ENCODE measurements at places on chromosomes 3 and 15.

DNA sequence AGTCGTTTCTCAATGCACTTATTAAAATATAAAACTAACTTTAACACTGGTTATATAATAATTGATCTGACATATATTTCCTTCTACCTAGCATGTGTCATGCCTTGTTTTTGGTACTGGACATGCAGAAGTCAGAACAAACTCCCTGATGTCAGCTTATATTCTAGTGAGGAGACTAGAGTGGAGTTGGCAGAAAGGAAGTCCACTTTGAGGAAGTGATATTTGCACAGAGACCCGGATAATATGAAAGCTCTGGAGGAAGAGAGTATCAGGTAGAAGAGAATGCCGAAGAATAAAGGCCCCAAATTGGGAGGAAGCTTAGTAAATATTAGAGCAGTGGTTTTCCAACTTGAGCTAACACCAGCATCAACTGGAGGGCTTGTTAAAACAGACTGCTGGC is 24.6 kb upstream of the ZNF280D start:
- peak; percentile 38 for DNase-seq

DNA sequence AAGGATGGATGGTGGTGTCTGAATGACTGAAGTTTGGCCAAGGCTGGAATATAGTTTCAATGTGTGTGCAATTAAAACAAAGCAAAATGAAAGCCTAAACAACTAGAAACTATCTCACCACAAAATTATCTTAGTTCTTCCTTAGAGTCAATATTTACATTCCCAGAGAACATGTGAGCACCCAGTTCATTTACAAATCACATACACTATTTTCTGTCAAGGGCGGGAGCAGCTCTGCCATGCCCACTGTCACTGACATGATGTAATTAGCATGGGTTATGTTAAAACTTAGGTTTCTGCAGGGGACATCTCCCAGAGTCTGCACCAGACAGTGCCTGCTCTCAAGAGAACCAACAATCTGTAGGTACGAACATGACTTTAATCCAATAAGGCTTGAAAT is 65.0 kb downstream of the PDZRN3 start:
- DNase-seq: no peak

GRCh38 chr3:29537889-29538609 is 257.2 kb downstream of the RBMS3 start:
- DNase-seq: no peak

DNA sequence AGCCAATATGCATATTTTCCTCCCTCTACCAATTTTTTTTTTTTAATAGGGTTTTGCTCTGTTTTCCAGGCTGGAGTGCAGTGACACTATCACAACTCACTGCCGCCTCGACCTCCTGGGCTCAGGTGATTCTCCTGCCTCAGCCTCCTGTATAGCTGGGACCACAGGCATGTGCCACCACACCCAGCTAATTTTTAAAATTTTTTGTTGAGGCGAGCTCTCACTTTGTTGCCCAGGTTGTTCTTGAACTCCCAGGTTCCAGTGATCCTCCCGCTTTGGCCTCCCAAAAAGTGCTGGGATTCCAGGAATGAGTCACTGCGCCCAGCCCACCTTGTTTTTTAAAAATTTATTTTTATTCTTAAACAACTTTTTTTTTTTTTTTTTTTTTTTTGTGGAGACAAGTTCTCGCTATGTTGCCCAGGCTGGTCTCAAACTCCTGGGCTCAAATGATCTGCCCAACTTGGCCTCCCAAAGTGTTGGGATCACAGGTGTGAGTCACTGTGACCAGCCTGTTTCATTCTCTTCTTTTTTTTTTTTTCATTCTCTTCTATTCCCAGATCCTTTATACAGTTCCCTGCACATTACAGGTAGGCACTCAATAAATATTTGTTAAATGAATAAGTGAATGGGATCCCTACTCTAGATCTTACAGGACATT is 40.5 kb upstream of the PIK3CB start:
- DNase-seq: no peak

DNA sequence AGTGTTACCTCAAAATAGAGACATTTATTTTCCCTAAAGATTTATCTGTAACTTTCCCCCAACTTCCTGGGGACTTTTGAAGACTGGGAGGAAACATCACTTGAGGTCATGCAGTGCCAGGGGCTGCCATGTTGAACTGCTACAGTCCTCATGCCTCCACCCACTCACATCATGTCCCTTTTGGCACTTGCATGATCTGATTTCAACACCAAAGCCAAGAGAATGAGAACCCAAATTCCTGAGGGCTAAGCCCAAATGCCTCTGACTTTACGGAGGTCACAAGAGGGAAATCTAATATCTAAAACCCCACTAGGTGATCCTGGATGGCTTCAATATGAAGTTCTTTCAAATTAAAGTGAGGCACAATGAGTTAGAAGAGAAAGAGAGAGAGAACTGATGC is 213.1 kb downstream of the NTRK3 start:
- DNase-seq: no peak

DNA sequence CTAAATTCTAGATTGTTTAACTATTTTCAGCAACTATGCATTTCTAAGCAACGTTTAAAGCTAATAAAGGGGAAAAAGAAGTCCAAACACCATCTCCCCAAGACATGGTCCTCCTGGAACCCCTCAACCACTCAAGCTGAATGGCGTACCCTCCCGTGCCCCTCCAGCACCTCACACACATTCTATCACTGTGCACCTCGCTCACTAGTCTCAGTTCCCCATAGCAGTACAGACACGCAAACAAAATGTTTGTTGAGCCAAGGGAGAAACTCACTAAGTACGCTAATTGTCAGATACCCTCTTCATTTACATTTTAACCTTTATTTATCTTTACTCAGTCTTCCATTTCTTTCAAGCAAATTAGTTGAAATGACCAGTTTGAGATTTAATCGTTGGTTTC is 48.8 kb downstream of the ACAP2 start:
- no peak for DNase-seq

GRCh38 chr15:65042776-65043327 is 2.3 kb upstream of the SLC51B start:
- no peak for DNase-seq

GRCh38 chr3:29693863-29694262 is 413.0 kb downstream of the RBMS3 start:
- DNase-seq: no peak

- no peak for DNase-seq
These were observed 462.2 kb upstream of the MDFIC2 start for GRCh38 chr3:70774641-70775040.

DNA sequence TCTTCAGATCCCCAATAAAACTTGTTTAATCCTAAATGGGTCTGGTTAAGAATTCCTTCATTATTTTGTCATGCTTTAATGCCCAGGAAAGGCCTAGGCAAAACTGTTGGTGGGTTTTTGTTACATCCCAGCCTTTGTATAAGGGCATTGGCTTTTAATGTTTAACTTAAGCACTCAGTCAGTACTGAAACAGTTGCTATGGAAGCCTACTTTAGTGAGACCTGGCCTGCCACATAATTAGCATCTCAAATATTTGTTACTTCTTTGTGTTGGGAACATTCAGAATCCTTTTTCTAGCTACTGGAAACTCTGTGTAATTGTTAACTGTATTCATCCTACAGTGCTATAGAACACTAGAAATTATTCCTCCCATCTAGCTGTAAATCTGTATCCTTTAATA is 369.6 kb upstream of the ATP10A start:
- no peak for DNase-seq

GRCh38 chr3:134037168-134037567 is 7.4 kb upstream of the SLCO2A1 start:
- no peak for DNase-seq

GRCh38 chr3:51371943-51372557 is 13.0 kb upstream of the MANF start:
- DNase-seq: peak; percentile 62

- peak; percentile 92 for DNase-seq
These were observed 300.4 kb upstream of the STT3B start for GRCh38 chr3:31232055-31233025.

GRCh38 chr3:96354742-96355141 is 459.7 kb upstream of the EPHA6 start:
- DNase-seq: no peak

DNA sequence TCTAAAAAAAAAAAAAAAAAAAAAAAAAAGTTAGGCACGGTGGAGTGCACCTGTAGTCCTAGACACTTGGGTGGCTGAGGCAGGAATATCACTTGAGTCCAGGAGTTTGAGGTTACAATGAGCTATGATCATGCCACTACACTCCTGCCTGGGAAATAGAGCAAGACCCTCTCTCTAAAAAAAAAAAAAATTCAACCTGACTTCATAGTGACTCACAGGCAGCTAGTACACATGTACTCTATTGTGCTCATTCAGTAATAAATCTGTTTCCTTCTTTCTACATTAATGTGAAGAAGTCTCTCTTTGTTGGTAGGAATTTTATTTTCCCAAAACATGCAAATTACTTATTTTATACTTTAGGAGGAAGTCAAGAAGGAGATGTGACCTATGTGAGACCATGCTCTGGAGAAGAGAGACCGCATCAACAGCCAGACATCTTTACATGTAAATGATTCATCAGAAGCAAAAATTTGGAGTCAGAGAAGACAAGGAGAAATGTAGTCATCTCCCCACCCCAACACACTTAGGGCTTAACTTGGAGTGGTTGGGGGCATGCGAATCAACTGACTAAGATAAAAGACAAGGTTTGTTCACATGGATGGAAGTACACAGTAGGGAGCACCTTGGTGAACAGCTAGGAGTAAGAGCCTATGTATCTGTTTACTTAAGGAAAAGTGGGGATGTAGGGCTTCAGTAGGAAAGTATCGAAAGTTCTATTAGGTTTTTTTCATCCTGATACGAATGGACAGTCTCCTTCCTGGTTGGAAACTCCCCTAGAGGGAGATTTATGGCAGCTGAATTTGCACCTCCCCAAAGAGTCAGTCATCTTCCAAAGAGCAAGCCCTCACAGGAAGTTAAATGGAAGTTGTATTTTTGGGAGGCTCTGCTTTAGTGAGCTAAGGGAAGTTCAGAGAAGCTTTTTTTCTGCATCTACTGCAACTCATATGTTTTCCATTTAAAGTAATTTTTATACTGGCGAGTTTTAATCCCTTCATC is 23.0 kb upstream of the NMD3 start:
- DNase-seq: no peak

- DNase-seq: no peak
These were observed 1296.3 kb upstream of the CADM2 start for GRCh38 chr3:83662381-83662960.

DNA sequence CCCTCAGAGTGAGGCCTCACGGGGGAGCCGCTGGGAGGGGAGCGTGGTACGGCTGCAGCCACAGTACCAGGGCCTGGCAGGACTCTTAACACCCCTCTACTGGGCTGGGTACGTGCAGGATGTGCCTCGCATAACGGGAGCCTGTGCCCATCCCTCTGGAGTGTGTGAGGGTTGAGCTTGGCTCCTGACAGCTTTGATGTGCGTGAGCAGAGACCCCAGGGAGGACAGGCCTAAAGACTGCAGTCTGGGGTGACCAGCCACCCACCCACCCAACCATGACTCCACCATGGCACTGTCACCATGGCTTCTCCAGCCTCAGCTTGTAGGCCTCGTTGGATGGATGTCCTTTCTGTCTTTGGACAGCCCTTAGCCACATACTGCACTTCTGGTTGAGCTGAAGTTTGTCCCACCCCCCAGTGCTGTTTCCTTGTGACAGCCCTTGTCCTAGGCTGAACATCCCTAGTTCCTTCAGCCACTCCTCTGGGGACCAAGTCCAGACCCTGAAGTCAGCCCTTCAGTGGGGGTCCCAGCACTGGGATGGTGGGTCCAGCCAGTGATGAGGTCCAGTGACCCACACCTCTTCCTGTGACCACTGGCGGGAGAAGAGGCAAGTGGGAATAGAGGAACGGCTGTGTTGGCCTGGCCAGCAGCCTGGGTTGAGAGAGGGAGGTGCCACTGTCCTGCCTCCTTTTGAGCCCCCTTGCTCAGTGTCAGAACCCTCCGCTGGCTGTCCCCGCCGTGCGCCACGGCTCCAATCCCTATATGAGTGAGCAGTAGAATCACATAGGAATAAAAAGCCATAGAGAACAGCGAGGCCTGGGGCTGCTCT is 6.1 kb downstream of the GLYCTK start:
- no peak for DNase-seq

GRCh38 chr3:29226706-29227105 is 54.2 kb upstream of the RBMS3 start:
- DNase-seq: no peak

DNA sequence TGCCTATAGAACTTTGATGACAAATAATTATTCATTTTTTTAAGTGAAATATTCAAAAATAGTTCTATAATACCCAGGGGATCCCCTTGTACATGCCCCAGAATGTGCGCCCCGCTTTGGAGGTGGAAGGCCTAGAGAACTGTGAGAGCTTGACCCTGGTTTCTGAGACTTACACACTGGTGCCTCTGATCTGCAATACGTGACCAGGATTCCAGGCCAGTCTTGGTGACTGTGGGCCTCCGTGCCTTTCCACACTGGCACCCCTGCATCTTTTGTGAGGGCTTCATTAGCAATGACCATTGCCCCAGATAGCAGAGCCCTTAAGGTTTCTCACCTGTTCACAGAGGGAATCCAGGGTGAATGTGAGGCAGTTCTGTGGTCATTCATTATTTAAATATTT is 44.0 kb downstream of the CLSTN2 start:
- no peak for DNase-seq

DNA sequence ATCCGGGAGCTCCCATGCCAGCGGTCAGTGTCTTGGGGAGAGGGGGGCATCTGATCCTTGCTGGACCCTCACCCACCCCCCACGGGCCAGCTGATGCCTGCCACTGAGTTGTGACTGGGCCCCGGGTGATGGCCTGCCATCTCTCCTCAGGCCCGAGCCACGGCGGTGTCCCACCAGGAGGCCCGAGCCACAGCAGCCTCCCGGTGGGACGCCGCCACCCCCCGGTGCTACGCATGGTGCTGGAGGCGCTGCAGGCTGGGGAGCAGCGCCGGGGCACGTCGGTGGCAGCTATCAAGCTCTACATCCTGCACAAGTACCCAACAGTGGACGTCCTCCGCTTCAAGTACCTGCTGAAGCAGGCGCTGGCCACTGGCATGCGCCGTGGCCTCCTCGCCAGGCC is 4.3 kb downstream of the H1-8 start:
- DNase-seq: no peak

DNA sequence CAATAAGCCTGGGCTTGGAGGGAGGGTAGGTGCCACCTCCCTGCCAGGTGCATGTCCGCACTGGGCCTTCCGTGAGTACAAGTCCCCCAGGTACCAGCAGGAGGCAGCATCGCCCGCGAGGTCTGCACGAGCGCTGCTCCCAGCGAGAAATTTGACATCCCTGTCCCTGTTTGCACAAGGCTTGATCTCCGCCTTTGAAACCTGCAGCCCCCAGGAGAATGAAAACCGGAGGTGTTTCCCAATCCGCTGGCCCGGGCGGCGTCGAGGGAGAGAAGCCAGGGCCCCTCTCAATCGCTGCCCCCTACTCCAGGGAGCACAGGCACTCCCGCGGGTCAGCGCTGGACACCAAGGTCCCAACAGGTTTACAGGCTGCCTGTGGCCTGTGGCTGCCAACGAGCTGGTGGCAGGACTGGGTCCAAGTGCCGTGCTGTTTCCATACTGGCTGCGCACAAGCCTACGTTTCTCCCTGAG is 961 bp downstream of the HAPLN3 start:
- peak; percentile 22 for DNase-seq

Data from inflammatory macrophage (primary cell).